ENCODE measurements at places on chromosomes 5 and 9.

DNA sequence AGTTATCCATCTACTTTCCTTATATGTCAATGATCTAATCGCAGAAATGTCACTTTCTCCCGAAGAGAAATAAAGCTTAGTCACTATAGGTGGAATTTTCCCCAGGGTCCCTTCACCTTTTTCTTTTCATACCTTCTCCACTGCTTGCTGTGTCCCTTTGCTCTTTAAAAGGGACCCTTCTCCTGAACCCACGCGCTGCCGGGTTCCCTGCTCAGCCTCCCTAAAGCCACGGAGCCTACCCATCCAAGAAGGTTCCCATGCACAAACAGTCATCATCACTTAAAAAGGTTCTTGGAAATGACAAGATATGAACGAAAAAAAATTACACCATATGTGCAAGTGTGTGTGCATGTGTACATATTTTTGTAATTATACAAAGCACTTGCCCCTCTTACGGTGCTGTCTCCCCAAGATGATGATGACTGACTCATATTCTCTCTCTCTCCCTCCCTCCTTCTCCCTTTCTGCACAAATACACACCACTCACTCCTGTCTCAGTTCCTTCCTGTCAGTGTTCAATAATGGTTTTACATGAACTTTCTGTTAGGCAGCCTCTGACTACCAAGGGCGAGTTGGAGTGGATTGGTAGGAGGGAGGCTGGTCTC is 1.5 kb upstream of the PTPRD start:
- no peak for DNase-seq

GRCh38 chr5:4661326-4661725 is 478.8 kb upstream of the ADAMTS16 start:
- no peak for DNase-seq

GRCh38 chr5:9419794-9420193 is 126.1 kb downstream of the SEMA5A start:
- DNase-seq: no peak

GRCh38 chr9:102841376-102841775 is 153.8 kb upstream of the CYLC2 start:
- no peak for DNase-seq

DNA sequence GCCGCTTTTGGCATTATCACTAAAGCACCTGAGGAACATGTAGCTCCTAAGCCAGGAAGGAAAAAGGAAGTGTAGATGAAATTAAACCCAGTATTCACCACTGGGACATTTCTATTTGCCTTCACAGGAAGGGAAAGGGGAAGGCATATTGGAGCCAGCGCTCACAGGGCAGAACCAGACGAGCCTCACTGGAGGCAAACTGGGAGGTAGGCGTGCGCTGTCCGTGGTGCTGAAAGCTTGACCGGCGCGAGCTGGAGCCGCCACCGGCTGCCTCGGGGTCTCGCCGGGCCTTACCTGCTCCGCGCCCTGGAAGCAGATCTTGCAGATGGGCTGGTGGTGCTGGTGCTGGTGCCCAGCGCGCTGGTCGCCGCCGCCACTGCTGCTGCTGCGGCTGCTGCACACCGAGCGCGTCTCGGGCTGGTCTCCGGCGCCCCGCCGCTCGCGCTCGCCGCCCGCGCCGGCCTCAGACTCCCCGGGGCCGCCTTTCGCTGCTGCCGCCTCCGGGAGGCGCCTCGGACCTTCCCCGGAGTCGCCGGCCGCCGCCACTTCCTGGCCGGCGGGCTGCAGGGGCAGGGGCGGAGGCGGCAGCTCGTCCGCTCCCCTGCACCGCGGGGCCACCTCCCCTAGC is 732 bp downstream of the MARCHF11 start:
- peak; percentile 28 for DNase-seq

- DNase-seq: no peak
Observed at GRCh38 chr9:89491694-89492093, 6.2 kb downstream of the SEMA4D start.

GRCh38 chr5:96565582-96566265 is 96.5 kb upstream of the CAST start:
- no peak for DNase-seq

- DNase-seq: no peak
Observed at GRCh38 chr5:172575416-172575815, 65.6 kb upstream of the NEURL1B start.

GRCh38 chr9:84953797-84954705 is 284.5 kb downstream of the NTRK2 start:
- peak; percentile 67 for DNase-seq

GRCh38 chr9:33142535-33142934 is 24.6 kb downstream of the B4GALT1 start:
- DNase-seq: peak; percentile 65

GRCh38 chr9:124256517-124257069 is 1.2 kb upstream of the NEK6 start:
- DNase-seq: no peak

GRCh38 chr9:130500340-130501180 is 55.8 kb downstream of the ASS1 start:
- DNase-seq: no peak

DNA sequence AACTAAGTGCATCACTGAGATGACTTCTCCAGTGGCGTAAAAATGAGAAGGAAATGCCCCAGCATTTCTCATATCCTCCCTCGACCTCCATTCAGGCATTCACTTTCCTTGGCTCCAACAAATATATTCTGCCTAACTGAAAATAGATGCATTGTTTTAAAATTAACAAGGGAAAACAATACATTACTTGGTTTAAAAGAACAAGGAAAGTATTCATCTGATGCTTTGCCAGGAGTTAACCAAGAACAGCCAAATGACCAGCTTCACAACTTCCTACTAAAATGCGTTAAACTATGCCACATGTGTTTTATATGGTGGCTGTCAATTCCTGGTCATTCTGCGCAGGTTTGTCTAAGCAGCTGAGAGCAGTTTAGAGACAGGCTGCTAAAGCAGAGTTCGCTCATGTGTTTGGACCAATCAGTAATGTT is 121.4 kb downstream of the GNAQ start:
- DNase-seq: peak; percentile 75

DNA sequence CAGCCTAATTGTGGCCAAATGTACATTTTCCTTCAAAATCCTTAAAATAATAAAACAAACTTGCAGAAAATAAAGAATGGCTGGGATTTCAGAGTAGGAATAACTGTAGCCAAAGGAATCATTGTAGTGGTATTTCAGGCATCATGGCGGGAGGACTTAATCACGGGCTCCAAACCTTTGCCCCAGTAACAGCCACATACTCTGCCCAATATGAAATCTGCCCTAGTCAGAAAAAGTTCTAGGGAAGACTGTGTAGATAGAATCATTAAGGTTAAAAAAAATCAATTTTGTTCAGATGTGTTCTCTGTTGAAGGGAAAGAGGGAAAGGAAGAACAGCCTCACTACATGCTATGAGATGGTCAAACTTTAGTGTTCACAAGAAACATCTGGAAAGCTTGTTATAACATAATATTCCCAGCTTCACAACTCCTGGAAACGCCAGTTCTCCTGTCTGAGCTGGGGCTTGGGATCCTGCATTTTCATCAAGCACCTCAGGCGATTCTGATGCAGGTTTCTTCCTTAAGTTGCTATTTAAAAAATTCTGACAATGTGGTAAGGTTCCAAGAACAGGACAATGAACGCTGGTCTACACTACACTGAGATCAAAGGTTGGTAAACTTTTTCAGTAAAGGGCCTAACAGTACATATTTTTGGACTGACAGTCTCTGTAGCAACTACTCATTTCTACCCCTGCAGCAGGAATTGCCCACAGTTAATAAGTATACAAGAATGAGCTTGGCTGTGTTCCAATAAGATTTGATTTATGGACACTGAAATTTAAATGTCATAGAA is 87.9 kb downstream of the CEMIP2 start:
- DNase-seq: no peak

DNA sequence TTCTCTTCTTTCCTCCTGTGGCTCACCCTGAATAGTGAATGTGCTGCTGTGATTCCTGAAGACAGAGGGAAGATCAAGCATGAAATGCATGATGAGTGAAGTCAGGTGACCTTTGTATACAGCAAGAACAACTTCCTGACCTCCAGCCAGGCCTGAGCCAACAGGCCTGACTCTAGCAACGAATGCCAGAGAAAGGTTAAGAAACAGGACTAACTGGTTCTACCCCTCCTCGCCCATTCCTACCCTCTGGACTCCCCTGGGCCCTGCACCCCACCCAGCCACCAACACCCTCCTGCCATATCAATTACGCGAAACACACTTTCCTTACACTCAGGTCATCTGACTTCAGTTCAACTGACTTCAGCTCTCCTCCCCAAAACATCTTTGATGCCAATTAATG is 4.9 kb downstream of the SUSD1 start:
- no peak for DNase-seq

DNA sequence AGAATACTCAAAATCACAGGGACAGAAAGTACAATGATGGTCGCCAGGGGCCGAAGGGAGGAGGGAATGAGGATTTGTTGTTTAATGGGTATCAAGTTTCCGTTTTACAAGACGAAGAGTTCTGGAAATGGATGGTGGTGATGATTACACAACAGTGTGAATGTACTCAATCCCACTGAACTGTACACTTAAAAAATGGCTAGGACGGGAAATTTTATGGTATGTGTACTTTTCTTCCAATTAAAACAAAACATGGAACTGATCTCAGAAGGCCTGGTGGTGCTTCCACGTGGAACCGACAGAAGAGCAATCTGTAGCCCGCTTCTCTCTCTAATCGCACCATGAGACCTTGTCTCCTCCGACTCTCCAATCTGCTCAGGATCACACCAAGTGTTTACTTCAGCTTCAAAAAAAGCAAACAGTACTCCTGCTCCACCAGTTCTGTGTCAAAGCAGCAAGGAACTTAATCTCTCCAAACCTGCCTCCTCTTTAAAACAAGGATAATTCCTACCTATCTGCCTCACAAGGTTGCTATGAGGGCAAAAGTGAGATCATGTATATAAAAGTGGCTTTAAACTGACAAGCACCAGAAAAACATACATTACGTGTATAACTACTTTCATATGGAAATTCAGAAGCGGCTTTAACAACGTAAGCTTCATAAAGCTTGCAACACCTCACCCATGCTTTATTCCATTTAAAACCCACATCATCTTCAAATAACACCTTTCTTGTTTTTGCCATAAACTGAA is 2.1 kb downstream of the ECPAS start:
- DNase-seq: peak; percentile 46

GRCh38 chr9:112378328-112379176 is 1.4 kb upstream of the HSDL2 start:
- DNase-seq: no peak

DNA sequence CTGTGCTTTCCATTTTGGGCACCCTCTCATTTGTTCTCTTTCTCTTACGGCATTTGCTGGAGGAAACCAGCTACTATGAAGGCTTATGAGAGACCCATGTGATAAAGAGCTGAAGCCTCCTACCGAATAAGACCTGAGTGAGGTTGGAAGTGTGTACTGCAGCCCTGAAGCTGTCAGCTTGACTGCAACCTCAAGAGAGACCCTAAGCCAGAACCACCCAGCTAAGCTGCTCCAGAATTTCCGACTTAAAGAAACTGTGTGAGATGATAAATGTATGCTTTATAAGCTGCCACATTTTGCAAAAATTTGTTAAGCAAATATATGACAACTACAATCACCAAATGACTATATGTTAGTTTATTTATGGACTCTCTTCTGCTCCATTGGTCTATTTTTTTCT is 151.7 kb upstream of the PTPRD start:
- DNase-seq: no peak

DNA sequence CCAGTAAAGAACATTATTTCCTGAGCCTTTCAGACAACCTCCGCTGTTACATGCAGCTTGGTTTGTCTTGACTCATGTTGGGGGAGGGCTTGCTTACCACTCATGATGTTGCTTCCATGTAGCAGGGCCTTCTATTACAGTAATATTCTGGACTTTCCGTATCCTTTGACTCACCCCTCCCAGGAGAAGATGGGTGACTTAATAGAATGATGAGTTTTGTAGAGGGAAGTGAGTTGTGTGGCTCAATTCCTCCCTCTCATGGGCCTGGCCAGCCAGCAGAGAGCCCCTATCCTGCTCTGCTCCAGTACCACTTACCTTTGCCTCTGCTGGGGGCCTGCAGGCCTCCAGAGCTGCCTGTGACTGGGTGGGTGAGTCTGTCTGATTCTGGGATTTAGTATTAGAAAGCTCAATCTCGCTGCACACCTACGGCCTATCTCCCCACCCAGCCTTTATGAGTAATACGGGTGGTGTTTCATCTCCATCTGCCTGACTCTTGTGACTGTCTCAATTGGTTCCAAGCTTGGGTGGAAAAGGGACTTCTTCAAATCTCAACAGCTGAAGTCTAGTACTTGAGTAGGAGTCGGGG is 52.6 kb upstream of the KLF9 start:
- no peak for DNase-seq

GRCh38 chr9:136019041-136019680 is 58.0 kb upstream of the UBAC1 start:
- no peak for DNase-seq

DNA sequence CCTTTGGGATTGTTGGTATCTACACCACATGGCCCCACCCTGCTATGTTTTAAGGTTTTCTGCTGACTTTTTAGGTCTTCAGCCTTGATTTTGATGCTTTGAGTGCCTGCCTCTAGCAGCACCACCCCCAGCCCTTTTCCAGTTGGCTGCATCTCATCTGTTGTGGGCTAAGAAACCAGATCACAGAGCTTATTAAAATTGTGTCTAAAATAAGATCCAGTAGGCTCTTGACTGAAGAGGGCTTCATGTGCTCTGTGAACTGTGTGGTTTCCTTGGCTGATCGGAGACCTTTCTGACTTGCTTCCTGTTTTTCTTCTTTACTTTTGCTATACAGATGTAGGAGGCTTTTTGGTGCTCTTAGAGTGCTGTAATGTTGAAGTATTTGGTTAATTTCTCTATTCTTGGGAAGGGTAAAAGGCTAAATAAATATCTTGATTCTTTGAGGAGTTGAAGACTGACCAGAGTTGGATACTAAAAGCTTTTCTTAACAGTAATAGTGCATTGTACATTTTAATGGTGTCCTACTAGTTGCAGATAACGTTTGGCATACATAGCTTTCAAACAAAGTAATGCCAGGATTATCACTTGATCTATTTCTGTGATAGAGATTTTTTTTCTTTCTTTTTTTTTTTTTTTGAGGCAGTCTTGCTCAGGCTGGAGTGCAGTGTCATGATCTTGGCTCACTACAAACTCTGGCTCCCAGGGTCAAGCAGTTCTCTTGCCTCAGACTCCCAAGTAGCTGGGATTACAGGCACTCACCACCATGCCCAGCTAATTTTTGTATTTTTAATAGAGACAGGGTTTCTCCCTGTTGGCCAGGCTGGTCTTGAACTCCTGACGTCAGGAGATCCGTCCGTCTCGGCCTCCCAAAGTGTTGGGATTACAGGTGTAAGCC is 4.5 kb downstream of the UBE2D2 start:
- DNase-seq: peak; percentile 83

DNA sequence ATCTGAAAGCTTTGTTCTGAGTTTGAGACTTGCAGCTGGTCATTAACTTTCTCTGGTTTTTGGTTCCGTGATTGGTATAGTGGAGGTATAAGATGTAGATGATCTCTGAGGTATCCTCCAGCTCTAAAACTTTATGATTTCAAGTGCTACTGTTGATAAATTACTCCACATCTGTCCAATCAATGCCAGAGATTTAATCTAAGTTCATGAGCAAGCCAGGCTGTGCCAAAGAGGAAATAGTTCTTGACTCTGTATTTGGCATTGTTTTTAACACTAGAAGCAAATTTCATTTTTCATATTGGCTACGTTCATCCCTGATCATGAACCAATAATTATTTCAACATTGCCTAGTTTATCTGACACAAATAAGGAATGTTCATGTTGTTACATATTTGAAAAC is 28.5 kb upstream of the CHD1 start:
- DNase-seq: no peak
